Astrocyte of the spinal cord (primary cell): ENCODE measurements at places on chromosomes 3 and 15.

GRCh38 chr15:71562251-71562650 lies 248.1 kb upstream of the NR2E3 start:
- DNase-seq = no peak

DNA sequence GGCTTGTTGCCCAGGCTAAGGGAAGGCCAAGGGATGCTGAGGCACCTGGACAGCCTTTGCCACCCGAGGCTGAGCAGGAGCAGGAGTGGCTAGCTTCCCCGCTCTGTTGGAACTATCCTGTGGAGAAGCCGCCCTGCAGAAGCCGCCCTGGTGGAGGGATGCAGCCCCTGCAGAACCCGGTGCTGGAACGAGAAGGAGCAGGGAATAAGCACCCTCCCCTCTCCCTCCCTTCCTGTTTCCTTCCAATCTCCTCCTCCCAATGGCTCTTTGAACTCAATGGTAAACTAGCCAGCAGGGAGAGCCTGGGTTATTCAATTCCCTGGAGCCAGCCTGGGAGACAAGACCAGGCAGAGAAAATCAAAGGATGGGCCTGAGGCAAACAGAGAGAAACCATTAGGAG lies 11.8 kb upstream of the HRG start:
- DNase-seq = no peak

- DNase-seq = no peak
Measured at GRCh38 chr3:11391174-11391879, 119.1 kb downstream of the ATG7 start.

DNA sequence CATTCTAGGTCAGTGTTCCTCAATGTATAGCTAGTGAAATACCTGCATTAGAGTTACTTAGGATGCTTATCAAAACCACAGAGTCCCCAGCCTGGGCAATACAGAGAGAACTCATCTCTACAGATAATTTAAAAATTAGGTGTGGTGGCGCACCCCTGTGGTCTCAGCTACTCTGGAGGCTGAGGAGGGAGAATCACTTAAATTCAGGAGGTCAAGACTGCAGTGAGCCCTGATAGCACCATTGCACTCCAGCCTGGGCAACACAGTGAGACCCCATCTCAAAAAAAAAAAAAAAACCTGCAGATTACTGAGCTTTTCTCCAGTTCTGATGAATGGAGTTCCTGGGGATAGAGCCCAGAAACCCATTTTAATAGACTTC lies 10.1 kb upstream of the MINDY2 start:
- no peak for DNase-seq

DNA sequence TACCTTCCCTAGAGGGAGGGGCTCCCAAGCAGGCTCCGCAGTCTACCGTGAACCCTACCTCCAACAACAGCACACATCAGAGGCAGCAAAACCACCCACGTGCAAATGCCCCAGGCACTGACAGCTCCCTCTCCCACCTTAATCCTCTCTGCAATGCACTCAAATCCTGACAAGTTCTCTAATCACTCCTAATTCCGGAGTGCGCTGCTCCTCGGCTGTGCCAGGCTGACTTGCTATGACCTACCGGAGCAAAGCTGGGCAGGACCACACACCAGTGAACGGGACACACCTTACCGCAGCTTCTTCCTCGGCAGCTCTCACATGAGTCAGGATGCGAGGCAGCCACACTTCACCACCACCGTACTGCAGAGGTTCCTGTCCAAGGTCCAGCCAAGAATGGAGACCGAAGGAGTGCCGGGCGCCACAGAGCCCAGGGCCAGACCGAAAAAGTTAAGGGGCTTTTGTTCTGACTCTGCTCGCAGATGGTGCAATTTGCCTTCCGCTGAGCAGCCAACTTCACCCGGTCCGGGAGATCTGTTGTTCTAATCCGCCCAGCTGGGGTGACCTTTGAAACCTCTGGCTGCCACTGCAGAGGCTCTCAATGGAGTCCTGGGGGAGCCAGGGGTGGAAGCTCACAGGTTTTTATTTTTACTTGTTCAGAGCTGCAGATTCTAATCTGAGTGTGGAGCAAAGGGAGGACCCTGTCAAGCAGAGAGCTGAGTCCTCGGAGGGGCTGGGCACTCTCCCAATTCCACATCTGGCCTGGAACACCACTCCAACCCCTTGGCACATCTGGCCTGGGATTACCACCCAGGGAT lies 84.4 kb downstream of the MYLK start:
- DNase-seq = peak; percentile 63

GRCh38 chr15:78432664-78433063 lies 5.4 kb upstream of the IREB2 start:
- no peak for DNase-seq

- DNase-seq = peak; percentile 90
Measured at GRCh38 chr15:72554471-72555425, 80.6 kb downstream of the ARIH1 start.

GRCh38 chr3:151838574-151839312 lies 24.8 kb downstream of the AADAC start:
- DNase-seq = peak; percentile 82

DNA sequence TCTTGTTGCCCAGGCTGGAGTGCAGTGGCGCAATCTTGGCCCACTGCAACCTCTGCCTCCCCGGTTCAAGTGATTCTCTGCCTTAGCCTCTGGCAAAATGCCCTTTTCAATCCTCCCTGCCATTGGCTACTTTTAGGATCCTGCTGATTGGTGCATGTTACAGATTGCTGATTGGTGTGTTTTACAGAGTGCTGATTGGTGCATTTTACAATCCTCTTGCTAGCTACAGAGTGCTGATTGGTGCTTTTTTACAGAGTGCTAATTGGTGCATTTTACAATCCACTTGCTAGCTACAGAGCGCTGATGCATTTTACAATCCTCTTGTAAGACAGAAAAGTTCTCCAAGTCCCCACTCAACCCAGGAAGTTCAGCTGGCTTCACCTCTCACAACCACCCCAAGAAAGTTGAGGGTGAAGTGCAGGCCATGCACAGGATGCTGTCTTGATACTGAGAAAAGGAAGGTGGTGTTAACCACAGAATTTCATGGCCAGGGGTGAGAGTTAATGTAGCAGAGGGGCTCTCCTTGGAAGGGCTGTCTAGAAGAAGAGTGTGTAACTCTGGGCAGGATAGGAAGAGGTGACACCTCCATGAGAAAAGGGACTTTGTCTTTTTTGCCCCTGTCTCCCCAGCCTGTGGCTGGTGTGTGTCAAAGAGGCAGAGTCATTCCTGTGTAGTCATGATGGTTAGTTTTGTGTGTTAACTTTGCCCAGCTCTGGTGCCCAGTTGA lies 145.9 kb downstream of the APBA2 start:
- no peak for DNase-seq

DNA sequence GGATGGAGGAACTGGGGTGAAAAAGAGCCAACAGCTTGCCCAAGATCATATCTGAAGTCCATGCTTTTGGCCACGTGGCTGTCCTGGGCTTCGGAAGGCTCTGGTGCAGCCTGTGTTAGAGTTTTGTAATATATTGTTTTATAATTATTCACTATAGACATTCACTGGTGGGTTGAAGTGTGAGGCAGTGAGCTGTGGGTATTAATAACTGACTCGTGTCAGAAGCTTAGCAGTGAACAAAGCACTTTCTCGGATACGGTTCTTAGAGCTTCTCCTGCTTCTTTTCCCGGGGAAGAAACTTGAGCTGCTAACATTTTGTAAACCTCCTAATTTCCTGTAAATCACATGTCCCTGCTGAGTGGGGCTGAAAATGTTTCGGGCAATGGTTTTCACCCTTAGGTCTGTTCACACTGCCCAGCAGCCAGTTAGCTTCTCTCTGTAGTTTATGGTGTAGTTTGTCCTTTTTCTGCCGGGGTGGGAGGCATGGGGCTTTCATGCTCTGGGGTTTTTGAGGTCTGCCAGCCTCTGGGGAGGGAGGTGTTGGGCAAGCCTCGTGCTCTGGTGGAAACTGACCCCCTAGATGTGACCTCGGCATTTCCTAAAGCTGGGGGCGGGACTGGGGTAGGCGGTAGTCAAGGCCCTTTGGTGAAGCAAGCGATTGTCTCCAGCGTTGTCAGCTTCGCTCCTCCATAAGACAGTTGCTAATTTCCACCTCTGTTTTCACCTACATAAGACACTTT lies 1.7 kb downstream of the MRAS start:
- DNase-seq = peak; percentile 12

DNA sequence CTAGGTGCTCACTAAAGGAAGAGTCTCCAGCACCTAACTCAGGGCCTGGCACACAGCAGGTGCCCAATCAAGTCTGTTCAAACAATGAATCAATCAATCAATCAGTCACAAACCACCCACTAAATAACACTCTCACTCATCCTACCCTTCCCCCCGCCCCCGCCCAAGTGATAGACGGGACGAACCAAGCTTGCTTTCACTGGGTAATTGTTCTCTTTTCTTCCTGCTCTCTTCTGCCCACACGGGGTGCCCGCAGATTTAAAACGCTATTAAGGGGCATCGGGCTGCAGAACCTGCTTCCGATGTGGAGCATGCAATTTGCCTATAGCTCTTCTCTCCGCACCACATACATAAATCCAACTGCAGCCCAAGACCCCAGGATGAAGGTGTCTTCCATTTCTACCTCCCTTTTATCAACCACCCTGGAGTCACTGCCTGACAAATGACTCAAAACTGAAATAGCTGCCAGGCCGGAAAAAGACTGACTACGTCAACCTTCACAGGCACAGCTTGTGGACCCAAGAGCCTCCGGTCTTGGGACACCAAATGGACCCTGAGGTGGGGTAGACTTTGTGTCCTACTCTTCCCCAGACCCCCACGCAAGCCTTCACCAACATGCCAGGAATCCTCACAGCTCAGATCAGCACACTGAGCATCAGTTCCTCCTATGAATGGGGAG lies 1.7 kb downstream of the KLHL25 start:
- no peak for DNase-seq

GRCh38 chr15:75073197-75073596 lies 49.8 kb downstream of the PPCDC start:
- no peak for DNase-seq

GRCh38 chr3:37909067-37909911 lies 47.6 kb downstream of the CTDSPL start:
- no peak for DNase-seq

DNA sequence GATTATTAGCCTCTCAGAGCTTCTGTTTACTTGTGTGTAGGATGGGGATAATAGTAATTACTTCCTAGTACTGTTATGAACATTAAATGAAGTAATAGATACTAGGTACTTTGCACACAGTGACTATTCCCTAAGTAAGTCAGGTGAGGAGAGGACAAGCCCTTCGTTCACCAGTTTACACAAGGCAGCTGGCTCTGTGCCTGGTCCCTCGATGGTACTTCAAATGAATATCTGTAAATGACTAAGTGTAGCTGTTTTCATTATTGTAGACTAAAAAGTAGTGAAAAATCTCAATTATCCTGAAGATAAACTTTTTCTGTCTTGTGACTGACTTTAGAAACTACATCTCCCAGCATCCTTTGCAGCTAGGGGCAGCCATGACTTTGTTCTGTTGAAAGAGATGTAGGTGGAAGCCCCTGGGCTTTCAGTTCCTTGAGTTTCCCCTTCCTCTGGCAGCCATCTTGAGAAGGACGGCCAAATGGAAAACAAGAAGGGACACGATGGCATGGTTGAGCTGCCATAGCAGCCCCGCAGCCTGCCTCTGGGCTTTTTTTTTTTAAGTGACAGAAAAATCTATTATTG lies 11.7 kb upstream of the WNT7A start:
- DNase-seq = no peak

DNA sequence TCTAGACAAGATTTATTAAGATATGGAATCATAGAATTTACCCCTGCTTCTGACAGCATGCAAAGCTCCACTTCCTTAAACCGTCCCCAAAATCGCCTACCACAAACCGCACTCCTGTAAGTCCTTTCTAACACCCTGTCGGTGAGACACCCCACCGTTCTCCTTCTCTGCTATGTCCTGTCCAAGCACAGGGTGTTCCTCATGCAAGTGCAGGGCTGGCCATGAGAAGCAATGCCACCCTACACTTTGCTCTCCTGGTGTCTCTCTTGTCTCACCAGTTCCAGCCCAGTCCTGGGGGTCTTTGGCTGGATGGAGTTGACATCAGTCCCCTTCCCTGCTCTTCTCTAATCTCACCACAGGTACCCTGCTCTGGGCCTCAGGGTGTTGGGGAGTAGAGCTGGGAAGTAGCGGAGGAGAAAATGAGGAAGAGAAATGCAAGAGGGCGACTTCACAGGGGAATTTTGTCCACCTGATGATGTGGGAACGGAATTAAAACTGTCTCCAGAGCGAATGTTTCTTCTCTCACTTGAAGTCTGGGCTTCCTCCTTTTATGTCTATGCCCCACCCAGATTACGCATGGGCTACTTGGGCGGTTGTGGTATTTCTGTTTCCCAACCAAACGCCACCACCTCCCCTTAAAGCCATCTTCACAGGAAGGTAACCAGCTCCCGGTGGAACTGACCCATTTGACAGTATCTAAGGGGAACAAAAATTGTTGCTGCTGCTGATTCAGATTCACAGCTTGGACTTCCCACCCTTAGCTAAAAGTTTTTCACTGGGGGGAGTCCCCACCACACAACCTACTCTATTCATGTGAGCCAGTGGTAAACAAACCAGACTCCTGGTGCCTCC lies 49.9 kb downstream of the CASR start:
- DNase-seq = no peak

GRCh38 chr15:101781928-101782327 lies 21.4 kb upstream of the OR4F6 start:
- no peak for DNase-seq

- DNase-seq = no peak
Measured at GRCh38 chr3:127444761-127445160, 145.8 kb downstream of the TPRA1 start.

DNA sequence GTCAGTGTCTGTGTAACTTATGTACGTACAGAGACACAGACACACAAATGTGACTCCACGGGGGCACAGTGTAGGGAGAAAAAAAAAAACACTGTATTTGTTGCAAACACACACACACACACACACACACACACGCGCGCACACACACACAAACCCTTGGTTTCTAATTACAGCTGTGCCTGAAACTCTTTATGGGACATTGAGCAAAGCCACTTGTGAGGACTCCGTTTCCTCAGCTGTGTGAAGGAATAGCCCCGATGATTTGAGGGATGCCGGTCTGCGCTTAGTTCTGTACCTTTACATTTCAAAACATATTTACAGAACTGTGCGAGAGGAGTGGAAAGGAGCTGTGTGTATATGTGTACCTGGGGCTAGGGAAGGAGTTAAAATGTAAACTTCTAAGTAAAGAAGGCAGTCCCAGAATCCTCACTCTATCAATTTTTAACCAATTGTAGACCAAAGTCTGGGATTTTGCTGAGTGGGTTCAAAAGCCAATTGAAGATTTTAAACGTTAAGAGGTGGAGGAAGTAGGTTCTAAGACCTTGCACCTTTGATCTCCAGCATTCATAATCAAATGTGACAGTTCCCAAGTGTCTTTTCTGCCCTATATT lies 5.3 kb upstream of the BCL6 start:
- peak; percentile 33 for DNase-seq

GRCh38 chr3:187974871-187975271 lies 179.1 kb upstream of the LPP start:
- no peak for DNase-seq

- DNase-seq = no peak
Measured at GRCh38 chr3:11808231-11808630, 38.5 kb downstream of the TAMM41 start.

GRCh38 chr15:40769274-40770146 lies at the start of gene C15orf62:
TSS of gene C15orf62 (plus strand) at chr15:40769980. CDS start at chr15:40770496, 516 bp downstream.
- peak; percentile 62 for DNase-seq
